Activated T-cell treated with anti-CD3 and anti-CD28 coated beads, Interleukin-2, amount 50 U/mL, for 72 hours (primary cell): ENCODE measurements at places on chromosomes 1 and 21. TPM values are rescaled to one million over a fixed set of nuclear protein-coding genes. Genes with fewer than 3 reads are reported as not detected.

- no peaks in the 10 kb centered on the region for H3K36me3 ChIP-seq
- H3K4me3 ChIP-seq, result no peak overlapping the region
- H3K4me1 ChIP-seq, result peaks cover 5% of the 10 kb centered on the region
- no peaks in the 10 kb centered on the region for H3K27me3 ChIP-seq
Observed at GRCh38 chr1:54944610-54945392, 35.6 kb upstream of the TMEM61 start.

CRNN gene
- total RNA-seq, result not detected

GRCh38 chr1:175826705-175827104 lies 83.3 kb upstream of the TNR start:
- H3K27me3 ChIP-seq, result peaks cover 3% of the 10 kb centered on the region
- no peak overlapping the region for H3K27ac ChIP-seq
- no peaks in the 10 kb centered on the region for H3K36me3 ChIP-seq
- no peak for DNase-seq
- H3K4me1 ChIP-seq, result no peaks in the 10 kb centered on the region

ADAMTS1 gene
- total RNA-seq, result not detected

GRCh38 chr1:63662841-63663240 lies 69.6 kb downstream of the PGM1 start:
- no peak overlapping the region for H3K27ac ChIP-seq
- no peaks in the 10 kb centered on the region for H3K27me3 ChIP-seq
- H3K4me1 ChIP-seq, result peaks cover 21% of the 10 kb centered on the region
- H3K36me3 ChIP-seq, result peaks cover 14% of the 10 kb centered on the region
- H3K4me3 ChIP-seq, result no peak overlapping the region
- no peak for DNase-seq

SPRR2A gene
- not detected for total RNA-seq

DNA sequence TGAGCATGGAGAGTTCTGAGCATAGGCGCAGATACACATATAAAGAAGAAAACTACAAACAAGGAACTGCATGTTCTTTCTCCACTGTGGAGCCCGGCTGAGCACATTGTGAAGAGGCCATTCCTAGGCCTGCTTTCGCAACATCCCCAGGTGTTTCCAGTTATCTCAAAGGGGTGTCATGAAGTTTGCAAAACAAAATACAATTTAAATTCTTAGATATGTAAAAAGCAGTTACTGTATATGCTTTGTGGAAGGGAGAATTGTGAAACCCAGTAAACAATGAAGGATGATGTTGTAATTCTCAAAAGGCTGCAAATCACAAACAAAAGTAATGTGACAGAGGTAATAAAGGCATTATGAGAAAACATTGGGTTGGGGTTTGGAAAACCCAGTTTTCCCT lies 98.6 kb upstream of the ZNF644 start:
- peaks cover 12% of the 10 kb centered on the region for H3K27me3 ChIP-seq
- H3K4me1 ChIP-seq, result peaks cover 23% of the 10 kb centered on the region
- no peaks in the 10 kb centered on the region for H3K36me3 ChIP-seq
- no peak for DNase-seq
- no peak overlapping the region for H3K4me3 ChIP-seq
- H3K27ac ChIP-seq, result no peak overlapping the region

TSPEAR gene
- not detected for total RNA-seq

DNA sequence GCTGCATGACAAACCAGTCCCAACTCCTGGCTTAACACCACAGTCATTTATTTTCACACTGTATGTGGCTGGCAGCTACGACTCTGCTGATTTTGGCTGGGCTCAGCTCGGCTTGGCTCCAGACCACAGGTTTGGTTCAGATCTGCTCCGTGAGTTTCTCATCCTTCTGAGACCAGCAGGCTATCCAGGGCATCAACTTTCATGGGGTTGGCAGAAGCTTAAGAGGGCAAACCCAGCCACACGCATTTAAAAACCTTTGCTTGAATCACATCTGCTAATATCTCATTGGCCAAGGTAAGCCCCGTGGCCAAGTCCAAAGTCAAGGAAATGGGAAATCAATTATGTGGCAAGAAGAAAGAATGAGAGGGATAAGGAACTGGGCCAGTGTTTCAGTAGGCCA lies 574.2 kb downstream of the MATN1 start:
- H3K36me3 ChIP-seq, result no peaks in the 10 kb centered on the region
- no peak overlapping the region for H3K27ac ChIP-seq
- no peak for DNase-seq
- H3K27me3 ChIP-seq, result peaks cover 23% of the 10 kb centered on the region
- no peaks in the 10 kb centered on the region for H3K4me1 ChIP-seq
- H3K4me3 ChIP-seq, result no peak overlapping the region

GRCh38 chr1:54608566-54609230 lies 14.6 kb downstream of the FAM151A start:
- H3K4me3 ChIP-seq, result no peak overlapping the region
- H3K36me3 ChIP-seq, result no peaks in the 10 kb centered on the region
- DNase-seq, result no peak
- no peaks in the 10 kb centered on the region for H3K27me3 ChIP-seq
- H3K27ac ChIP-seq, result no peak overlapping the region

DNA sequence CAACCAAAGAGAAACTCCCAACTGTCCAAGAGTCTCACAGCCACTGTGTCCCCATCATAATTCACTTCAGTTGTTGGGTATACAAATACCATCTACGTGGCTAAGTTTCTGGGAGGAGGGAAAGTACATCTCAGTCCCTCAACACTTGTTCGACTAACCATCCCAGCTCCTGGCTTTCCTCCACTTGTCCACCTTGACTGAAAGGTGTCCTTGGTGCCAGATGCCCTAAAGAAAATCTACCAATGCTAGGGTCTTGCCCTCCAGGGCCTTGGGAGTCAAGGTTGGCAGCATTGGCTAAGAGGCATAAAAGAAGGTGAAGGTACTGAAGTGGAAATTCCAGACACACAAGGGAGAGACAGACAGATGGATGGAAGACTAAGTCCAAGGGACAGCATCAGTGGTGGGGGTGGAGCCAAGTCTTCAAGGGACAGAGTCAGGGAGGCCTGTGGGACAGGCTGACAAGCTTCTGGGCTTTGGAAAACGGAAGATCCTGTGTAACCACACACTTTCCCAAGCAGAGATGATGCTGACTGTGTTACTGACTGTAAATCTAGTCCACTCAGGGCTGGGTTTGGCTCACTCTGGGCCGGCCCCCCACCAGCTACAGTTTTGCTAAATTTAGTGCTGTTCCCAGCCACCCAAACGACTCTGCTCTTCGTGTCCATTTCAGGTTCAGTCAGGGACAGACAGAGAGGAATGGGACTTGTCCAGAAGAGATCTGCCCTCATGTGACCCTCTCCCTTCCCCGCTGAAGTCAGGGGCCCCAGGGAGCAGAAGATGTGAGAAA lies 60.1 kb downstream of the CD34 start:
- peak overlapping the region; percentile 32 for H3K27ac ChIP-seq
- H3K4me1 ChIP-seq, result peaks cover 50% of the 10 kb centered on the region
- H3K4me3 ChIP-seq, result no peak overlapping the region

- H3K27me3 ChIP-seq, result no peaks in the 10 kb centered on the region
- DNase-seq, result no peak
Observed at GRCh38 chr1:162003061-162003829, 20.4 kb downstream of the OLFML2B start.

DNA sequence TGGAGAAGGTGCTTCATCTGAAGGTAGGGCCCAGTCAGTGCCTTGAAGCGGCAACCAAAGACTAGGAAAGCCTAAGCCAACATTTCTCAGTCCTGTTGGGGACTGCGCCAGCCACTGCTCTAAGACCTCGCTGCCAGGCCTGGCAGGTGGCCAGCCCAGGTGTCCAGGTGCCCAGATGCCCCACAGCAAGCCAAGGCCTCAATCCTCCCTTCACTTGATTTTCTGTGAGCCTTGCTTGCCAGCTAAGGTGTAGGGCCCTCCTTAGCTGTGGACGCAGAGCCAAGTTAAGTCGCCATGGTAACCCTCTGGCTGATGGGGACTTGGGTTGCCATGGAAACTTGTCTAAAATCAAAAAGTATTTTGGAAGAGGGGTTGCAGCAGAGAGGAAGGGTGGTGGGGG lies 135.0 kb downstream of the NAV1 start:
- H3K27ac ChIP-seq, result no peak overlapping the region
- H3K4me1 ChIP-seq, result no peaks in the 10 kb centered on the region
- DNase-seq, result no peak
- H3K27me3 ChIP-seq, result no peaks in the 10 kb centered on the region
- no peaks in the 10 kb centered on the region for H3K36me3 ChIP-seq

GRCh38 chr1:44114098-44114497 lies 4.5 kb upstream of the KLF17 start:
- H3K4me3 ChIP-seq, result no peak overlapping the region
- no peak for DNase-seq
- H3K36me3 ChIP-seq, result no peaks in the 10 kb centered on the region
- peaks cover 11% of the 10 kb centered on the region for H3K27me3 ChIP-seq
- no peak overlapping the region for H3K27ac ChIP-seq

L1TD1 gene
- not detected for total RNA-seq

OR2T33 gene
- total RNA-seq, result not detected

DNA sequence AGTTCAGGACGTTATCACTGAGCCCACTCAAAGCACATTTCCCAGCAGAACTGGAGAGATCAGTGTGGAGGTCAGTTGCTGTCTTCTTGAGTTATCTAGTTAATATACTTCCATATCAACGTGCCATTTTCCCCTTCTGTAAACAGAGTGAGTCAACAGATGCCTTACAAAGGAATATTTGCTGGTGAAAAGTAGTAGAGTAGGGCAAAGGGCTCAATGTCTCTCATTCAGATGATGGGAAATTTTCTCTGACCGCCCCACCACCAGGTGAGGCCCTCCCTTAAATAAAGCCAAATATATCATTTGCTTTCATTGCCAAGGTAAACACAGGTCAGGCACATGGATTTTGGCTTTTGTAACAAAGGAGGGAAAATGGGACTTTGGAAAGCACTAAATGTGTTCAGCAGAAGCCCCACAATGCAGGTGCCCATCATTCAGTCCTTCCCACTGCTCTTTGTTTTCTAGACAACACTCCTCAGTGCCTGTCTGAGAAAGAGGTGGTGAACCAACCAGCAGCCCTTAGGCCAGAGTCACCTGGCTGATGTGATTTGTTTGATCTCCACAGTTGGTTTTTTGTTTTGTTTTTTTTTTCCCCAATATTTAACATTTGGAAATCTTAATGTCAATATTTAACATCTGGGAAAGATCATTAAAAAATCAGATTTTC lies 40.5 kb upstream of the SAMD13 start:
- no peaks in the 10 kb centered on the region for H3K4me1 ChIP-seq
- no peaks in the 10 kb centered on the region for H3K36me3 ChIP-seq

TLCD4 gene
- total RNA-seq, result 0.21 TPM

GRCh38 chr21:45332415-45332814 lies 44.7 kb upstream of the POFUT2 start:
- H3K4me3 ChIP-seq, result no peak overlapping the region
- DNase-seq, result no peak
- no peaks in the 10 kb centered on the region for H3K27me3 ChIP-seq
- H3K36me3 ChIP-seq, result no peaks in the 10 kb centered on the region

PTGS2 gene
- 32.4 TPM for total RNA-seq

DNA sequence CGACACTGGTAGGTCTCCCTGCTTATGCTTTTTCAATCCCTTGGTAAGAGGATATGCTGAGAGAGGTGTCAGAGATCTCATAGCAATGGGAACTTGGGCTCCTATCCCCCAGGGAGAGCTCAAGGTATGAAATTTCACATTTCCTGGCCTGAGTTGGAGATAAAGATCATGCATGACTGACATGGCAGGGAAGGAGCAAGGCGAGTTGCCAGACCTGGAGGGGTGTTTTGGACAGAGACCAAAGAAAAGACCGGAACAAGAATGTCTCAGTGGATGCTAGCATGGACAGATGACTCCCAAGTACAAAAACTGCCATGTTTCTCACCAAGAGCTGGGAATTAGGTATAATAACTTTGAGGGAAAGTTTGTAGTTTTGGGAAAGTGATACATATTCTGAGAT lies 334.1 kb upstream of the B3GALT2 start:
- H3K36me3 ChIP-seq, result no peaks in the 10 kb centered on the region
- no peak overlapping the region for H3K4me3 ChIP-seq
- no peak overlapping the region for H3K27ac ChIP-seq
- peaks cover 8% of the 10 kb centered on the region for H3K4me1 ChIP-seq
- no peaks in the 10 kb centered on the region for H3K27me3 ChIP-seq

DNA sequence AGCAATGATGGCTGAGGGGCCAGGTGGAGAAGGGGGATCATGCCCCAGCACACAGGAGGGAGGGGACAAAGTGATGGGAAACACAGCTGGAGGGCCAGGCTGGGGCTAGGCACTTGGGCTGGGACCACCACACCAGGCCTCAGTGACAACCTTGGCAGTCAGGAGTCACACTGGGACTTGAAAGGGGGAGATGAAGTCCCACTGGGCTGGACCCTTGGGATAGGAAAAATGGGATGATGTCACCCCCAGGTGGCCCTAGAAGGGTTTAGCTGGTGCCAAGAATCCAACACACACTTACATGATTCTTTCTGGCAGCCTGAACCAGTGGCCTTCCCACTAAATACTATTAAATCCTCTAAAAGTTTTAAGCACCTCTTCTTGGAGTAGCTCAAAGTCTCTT lies 17.1 kb downstream of the ZBTB17 start:
- H3K4me1 ChIP-seq, result peaks cover 98% of the 10 kb centered on the region
- no peaks in the 10 kb centered on the region for H3K27me3 ChIP-seq
- DNase-seq, result no peak
- peaks cover 8% of the 10 kb centered on the region for H3K36me3 ChIP-seq
- H3K4me3 ChIP-seq, result peak overlapping the region; percentile 57

DNA sequence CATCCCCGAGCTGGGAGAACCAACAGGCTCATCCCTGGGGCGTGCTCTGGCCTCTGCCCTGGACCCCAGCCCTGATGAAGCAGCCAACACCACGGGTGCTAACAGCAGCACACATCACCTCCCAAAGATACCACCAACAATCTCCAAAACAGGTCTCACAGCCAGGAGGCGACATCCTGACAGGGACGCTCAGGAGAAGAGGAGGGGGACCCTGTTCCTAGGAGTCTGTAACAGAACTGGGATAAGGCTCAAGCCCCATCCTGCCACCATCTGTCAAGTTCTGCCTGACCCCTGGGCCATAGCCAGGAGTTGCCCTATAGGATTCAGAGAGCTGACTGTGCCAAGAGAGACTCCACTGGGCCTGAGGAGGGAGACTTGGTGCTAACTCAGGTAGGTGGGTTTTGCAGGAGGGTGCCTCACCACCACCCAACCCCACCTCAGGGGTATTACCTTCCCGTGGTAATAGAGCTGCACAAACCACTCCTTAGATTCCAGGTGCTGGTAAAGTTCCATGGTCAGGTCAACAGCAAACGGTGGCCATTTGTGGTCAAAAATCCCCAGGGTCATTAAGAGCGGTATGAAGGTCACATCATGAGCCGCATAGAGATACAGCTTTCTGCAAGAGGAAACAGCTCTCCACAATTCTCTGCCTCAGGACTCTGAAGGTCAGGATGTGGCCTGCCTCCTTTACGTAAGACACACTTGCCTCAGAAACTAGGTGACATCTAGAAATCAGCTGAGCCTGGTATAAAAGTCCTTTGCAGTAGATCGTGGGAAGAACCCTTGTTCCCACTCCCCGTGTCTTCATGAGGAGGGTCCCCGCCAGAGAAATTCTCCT lies 22.3 kb downstream of the ACP6 start:
- peaks cover 5% of the 10 kb centered on the region for H3K36me3 ChIP-seq
- DNase-seq, result peak; percentile 19
- peak overlapping the region; percentile 70 for H3K4me3 ChIP-seq
- peaks cover 53% of the 10 kb centered on the region for H3K4me1 ChIP-seq

GRCh38 chr1:206890125-206891060 lies 6.8 kb upstream of the IL24 start:
- no peaks in the 10 kb centered on the region for H3K36me3 ChIP-seq
- DNase-seq, result no peak
- peak overlapping the region; percentile 8 for H3K27ac ChIP-seq
